NCI-H1694 treated with DMSO at 0.1 percent for 48 hours (cell line): ENCODE measurements at places on chromosomes 2 and 18.

DNA sequence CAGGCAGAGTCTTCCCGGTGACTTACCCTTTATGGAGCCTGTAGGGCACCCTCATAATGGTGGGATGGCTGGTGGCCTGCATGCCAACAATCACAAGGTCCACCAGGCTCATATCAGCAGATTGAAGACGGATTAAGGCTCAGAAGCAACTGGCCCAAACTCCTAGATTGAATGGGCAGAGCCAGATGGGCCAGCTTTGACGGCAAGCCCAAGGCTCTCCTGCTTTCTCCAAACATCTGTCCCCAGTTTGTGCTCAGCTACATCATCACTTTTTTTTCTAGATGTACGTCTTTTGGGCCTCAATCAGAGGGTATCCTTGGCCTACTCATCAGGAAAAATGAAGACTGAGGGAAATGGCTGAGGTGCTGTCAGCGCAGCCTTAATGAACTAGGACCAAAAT, 114.6 kb downstream of the VIT start:
- no peak for DNase-seq

DNA sequence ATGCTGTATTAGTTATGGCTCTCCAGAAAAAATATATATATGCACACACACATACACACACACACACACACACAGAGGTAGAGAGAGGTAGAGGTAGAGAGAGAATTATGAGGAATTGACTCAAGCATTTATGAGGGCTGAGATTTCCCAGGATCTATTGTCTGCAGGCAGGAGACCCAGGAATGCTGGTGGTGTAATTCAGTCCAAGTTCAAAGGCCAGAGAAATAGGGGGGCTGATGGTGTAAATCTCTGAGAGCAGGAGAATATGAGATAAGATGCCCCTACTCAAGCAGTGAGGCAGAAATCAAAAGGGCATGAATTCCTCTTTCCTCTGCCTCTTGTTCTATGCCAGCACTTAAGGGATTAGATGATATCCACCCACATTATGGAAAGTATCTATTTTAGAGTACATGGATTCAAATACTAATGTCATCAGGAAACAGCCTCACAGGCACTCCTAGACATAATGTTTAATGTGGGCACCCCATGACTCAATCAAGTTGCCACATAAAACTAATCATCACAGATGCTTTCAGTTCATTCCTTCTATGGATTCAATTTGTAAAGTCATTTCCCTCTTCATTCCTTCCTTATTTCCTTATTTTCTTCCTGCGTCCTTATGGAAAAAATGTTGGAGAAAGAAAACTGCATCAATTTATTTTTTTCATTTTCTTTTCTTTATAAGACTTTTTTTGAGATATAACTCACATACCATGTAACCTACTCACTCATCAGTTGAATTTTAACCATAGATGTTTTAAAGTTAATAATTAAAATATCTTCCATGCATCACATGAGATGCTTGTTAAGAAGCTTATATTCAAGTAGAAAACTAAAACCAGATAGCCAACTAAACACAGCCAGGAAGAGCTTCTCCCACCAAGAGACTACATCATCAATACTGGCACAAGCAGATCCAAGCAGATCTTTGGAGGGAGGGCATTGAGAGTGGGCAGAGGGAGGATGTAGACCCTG, 406.2 kb downstream of the MBD2 start:
- no peak for DNase-seq

DNA sequence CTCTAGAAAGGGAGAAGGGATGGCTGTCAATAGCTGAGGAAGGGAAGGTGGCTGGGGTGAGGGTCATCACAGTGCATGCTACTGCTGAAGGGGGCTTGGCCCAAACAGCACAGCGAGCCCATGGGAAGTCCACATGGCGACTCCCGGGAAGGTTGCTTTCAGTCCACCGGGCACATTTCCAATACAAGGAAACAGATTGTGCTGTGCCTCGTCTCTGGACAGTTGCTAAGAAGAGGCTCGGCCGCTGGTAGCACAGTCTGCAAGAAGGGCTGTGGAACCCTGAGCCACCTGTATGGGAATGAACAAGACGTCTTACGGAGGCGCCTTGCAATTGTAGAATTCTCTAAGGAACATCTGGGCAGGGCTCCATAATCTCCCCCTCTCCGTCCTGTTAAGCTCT, 123.1 kb downstream of the CELF4 start:
- no peak for DNase-seq

DNA sequence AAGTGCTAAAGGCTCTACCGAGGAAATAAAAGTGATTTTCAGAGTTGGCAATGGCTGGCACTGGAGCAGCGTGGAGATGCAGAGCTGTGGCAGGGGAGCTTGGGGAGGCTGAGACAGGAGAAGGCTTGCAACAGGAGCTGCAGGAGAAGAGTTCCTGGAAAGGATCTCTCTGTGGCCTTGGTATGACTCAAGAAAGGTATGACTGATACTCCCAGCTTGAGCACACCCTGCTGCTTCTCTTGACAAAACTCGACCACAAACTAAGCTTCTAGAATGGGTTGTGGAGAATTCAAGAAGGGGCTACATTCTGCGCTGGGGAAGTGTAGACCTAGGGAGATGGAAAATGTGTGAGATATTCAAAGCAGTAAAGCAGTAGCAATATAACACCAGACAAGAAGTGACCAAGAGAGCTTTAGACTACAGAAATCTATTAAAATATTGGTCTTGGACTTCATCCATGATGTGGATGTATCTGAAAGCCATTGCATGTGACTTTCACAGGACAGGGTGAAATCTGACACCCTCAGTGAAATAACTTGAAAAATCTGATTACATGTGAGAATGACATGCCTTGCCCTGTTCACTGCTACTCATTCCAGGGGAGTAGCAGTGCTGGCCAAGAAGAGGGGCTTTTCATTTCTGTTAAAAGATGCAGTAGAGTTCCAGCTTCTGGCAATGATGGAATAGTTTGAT, 41.5 kb downstream of the SUCLG1 start:
- no peak for DNase-seq
